Activated CD4-positive, alpha-beta T cell treated with anti-CD3 and anti-CD28 coated beads, Interleukin-2, amount 50 U/mL, for 1 hour (primary cell): ENCODE measurements at places on chromosomes 7 and 10.

DNA sequence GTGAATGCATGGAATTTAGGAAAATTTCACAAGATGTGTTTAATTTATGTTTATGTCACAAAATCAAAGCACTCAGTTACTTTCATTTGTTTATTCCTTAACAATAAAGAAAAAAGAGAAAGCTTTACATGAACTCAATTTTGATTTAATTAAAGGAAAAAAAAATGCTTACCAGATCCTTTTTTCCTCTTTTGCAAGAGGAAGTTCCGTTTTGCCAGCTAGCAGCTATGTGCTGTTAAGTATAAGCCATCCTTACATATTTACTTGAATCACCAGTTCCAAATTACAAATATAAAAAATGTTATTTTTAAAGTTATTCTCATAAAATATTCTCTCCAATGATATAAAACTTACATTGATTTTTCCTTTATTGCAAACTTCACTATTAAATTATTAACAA lies 12.7 kb downstream of the MRC1 start:
- DNase-seq, result no peak

GRCh38 chr10:118276727-118277126 lies 65.4 kb downstream of the FAM204A start:
- no peak for DNase-seq

- no peak for DNase-seq
These were observed 95.3 kb upstream of the DNAJB12 start for GRCh38 chr10:72449941-72450441.

- peak; percentile 85 for DNase-seq
These were observed 1.1 kb downstream of the VIM start for GRCh38 chr10:17229016-17229716.

GRCh38 chr10:114346176-114347031 lies 57.9 kb downstream of the AFAP1L2 start:
- DNase-seq, result no peak

DNA sequence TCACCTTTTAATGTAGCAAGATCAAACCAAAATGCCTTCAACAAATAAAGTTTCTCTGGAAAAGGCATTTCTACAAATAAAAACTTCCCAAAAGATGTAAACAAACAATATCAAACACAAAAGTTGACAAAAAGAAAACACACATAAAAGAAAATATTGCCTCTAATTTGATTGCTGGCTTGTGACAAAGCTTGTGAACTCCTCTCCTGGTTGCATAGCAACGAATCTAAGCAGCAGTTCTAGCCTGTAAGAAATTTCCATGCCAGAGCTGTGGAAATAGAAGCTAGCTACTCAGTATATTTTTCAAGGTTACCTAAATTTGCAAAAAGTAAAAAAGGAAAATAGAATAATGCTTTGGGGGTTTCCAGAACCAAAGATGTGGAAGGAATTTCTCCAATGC lies 173.9 kb upstream of the CDK1 start:
- DNase-seq, result no peak

DNA sequence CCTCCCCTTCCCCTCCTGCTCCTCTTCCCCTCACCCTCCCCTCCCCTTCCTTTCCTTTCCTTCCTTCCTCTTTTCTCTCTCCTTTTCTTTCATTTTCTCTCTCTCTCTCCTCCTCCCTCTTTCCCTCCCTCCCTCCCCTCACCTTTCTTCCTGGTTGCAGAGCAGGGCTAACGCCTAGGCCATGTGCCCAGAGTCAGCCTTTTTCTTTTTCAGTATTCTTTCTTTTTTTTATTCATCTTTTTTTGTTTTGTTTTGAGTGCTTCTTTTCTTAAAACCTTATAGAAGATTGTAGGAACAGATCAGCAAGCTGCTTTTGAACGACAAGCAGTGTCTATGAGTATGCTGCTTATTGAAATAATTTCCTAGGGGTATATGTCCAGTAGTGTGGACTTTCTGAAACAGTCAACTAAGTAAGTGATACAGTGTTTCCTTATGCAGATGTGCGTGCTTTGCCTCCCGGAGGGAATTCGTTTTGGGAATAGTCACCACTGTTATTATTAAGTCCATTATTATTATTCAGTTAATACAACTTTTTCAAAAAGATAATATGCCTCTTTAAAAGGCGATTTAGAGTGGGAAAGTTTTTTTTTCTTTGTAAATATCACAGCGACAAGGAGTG lies 219.2 kb downstream of the CAMK1D start:
- no peak for DNase-seq

DNA sequence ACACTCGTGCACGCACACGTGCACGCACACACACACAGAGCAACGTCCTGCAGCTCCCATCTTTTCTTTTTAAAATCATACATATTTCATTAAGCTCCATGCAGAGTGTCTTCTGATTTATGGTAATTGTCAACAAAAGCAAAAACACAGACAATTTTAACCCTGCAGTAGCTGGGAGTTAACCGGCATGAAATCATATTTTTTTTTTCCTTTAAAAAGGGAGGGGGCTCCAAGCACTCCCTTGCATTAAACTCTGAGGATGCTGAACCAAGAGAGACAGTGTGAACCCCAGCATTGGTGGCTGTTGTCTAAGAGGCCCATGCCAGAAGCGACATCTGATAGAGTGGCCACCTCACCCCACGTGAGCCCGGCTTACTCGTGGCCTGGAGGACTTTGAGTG lies 542.6 kb downstream of the DNAJB6 start:
- DNase-seq, result no peak

DNA sequence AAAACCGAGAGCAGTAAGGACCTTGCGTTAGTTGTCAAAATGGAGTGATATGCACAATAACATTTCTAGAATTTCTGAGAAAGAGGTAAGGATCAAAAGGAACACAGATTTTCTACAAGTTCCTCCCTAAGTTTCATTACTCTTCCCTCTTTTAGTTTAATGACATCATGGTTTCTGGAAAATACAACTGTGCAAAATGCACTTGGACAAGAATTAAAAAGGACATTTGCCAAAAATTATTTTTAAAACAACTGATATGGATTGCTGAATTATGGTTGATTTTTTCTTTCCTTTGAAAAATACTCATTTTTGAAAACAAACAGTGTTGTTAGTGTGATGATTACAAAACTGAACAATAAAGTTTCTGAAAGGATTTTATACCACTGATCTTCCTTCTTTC lies 52.1 kb downstream of the SRI start:
- no peak for DNase-seq

- no peak for DNase-seq
These were observed 107.2 kb upstream of the FAM180A start for GRCh38 chr7:135855846-135856245.

DNA sequence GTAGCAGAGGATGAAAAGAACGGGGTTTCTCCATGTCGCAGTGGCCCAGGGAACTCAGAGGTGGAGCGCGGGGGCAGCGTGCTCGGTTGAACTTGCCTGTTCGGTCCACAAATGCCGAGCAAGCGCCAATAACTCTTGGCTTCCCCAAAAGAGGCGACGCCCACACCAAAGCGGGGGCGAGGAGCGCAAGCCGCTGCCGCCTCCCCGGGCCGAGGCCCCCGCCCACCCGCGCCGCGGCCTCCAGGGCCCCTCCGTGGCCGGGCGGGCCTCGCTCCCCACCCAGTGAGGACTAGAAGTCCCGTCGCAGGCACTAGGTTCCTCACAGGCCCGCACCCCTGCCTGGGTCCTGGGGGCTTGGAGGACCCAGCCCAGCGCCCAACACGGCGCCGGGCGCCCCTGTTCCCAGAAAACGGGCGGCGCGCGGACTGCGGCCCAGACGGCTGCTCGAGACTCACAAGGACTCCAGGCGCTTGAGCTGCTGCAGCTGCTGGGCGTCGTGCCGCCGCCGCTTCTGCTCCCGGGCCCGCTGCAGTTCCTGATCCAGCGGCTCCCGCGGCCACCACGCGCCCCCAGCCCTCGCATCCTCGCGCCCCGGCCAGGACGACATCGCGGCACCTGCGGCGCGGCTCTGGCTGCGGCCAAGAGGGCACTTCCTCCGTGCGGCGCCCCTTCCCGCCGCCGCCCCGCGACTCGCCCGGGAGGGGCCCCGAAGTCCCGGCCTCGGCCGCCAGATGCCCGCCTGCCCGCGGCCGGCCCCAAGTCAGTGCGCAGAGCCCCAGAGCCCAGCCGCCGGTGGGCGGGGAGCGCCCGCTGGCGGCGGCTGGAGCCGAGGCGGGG lies 14.6 kb upstream of the FKBP9 start:
- DNase-seq, result peak; percentile 62

DNA sequence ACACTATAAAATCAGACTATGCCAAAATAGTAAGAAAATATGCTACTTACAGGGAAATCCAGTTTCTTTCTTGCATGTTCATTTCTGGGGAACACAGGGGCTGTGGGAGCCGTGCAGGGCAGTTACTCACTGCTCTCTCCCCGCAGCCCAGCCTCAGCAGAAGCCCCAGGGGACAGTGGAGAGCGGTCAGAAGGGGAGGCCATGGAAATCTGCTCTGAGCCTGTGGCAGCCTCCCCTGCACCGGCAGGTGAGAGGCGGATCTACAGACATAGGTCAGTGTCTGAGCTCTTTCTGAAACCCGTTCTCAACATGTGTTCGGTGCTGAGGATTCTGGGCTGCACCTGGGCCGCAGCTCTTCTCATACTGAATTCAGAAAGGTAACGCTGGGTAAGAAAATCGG lies 2.9 kb downstream of the ZNF511 start:
- DNase-seq, result no peak

- no peak for DNase-seq
These were observed 662 bp downstream of the POLR3A start for GRCh38 chr10:78028438-78029268.

- DNase-seq, result no peak
These were observed 67.2 kb downstream of the VOPP1 start for GRCh38 chr7:55504967-55505658.

DNA sequence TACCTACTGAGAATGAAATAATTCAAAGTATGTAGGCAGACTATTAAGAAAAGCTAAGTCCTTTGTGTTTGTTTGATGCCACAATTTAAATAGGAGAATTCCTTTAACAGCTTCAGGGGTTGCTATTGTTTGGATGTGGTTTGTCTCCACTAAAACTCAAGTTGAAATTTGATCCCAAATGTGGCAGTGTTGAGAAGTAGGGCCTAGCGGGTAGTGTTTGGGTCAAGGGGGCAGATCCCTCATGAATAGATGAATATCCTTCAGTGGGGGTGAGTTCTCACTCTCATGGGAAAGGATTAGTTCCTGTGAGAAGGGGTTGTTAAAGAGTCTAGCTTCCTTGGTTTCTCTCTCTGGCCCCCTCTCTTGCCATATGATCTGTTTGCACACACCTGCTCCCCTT lies 97.0 kb downstream of the HGF start:
- DNase-seq, result no peak
